ENCODE measurements at places on chromosomes 1 and 21.
A peak's percentile ranks its signal among the peaks of the same experiment; 100 is the strongest.

DNA sequence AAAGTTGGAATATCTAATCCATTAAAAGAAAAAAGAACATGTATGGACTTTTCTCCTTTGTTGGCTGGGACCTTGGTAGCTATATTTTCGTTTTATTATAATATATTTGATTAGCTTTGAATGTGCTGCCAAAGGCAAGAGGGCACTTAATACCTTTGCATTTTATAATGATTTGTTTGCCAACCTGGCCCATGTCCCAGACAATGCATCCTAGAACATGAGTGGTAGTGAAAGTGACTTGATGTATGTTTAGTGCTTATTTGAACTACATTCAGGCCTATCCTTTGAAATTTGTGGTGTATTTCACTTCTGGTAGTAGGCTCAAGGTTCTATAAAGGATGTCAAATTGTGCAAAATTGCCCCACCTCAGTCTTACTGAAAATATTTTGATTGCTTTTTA, 25.9 kb downstream of the CACHD1 start:
- no peak for DNase-seq

DNA sequence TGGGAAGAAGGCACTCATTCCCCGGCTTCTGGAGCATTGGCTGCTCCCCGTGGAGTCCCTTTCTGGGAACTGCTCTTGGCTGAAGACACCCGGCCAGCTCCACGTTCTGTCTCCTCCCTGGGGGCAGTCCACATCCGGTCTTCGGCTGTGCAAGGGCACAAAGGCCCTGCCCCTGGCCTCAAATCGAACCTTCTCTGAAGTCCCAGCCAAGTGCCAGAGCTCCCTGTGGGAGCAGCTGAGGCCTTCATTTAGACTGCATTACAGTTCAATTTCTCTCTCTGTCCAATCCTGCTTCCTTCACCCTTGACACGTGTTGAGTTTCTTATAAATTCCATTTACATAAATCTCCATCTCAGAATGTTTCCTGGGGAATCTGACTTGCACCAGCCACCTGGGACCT, 132.9 kb upstream of the POU3F1 start:
- DNase-seq: no peak

GRCh38 chr1:207883660-207884250, 27.2 kb downstream of the CD34 start:
- peak; percentile 52 for DNase-seq

DNA sequence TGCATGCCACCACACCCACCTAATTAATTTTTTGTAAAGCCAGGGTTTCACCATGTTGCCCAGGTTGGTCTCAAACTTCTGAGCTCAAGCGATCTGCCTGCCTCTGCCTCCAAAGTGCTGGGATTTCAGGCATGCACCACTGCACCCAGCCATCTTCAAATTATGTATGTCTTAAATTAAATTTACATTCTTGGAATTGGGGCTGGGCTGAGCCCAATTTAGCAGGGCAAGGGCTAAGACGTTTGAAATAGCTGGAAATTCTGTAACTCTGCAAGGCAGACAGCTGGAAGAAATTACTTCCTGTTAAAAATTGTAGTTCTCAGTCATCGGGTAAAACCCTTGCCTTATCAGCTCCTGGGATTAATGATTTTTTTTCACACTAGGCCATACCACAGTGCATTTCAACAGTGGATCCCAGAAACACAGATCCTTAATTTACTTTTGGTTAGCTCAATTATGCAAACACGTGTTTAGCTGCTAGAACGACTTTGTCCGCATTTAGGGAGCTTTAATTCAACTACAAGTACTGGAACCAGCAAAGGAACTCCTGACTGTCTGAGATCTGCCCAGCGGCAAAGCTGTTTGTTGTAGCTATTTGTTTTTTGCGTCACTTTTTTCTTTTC, 83.3 kb downstream of the OLFML3 start:
- no peak for DNase-seq

- no peak for DNase-seq
These were observed 100.8 kb downstream of the C1orf21 start for GRCh38 chr1:184487531-184488193.

GRCh38 chr1:109863667-109864046, 47.0 kb upstream of the CSF1 start:
- no peak for DNase-seq

GRCh38 chr1:114702737-114703136, 7.4 kb upstream of the AMPD1 start:
- DNase-seq: no peak

DNA sequence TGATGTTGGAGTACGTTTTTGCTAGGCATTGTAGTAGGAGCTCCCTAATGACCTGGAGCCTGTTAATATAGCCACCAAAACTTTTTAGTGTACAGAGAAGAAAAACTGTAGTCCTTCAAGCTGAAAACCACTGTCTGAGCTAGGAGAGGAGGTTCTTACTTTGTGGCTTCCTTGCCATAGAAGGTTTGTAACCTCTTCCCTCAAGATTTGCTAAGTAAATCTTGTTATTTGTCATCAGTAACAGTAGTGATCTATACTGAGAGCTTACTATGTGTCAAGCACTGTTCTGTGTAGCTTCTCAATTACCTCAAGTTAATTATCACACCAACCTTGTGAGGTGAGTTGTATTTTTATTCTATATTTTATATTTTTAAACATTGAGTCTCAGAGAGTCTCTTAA, 21.2 kb upstream of the LRRC8C start:
- no peak for DNase-seq

DNA sequence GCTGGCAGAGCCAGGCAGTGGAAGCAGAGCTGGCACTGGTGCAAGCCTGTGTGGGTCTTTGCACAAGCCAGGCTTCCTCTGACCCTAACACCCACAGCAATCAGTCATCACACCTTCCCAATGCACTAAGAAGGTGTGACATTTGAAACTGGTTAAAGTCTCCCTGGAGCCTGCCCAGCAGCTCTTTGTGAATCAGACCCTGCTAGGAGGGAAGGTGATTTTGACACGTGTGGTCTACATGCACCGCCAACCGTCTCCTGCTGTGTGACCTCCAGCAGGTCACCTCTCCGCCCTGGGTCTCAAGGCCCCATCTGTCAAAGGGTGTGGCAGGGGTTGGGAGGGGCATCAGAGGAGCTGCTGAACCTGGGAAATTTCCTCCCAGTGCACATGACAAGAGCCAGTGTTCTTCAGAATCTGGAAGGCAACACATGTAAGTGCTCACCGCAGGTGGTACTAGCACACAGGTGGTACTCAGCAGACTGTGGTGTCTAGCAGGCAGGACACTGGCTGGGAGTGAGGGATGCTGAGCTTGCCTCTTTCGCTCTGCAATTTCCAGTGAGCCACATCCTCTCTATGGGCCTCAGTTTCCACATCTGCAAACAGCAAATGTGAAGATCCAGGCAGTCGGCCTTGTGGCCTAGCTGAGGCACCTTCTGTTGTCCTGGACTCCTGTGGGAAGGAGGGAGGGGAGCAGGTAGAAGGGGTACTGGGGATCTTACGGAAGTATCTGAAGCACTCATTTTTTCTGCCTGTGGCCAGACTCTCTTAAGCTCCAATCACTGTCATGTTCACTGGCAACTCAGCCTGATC, 123.2 kb downstream of the DMRTB1 start:
- no peak for DNase-seq

GRCh38 chr1:94022471-94023189, 98.3 kb downstream of the ABCA4 start:
- DNase-seq: peak; percentile 76

- no peak for DNase-seq
These were observed 811.4 kb downstream of the USP25 start for GRCh38 chr21:16540966-16541727.

GRCh38 chr1:116751621-116752020, 2.6 kb upstream of the CD2 start:
- no peak for DNase-seq

- no peak for DNase-seq
These were observed 17.4 kb upstream of the ACTRT2 start for GRCh38 chr1:3003941-3004270.

DNA sequence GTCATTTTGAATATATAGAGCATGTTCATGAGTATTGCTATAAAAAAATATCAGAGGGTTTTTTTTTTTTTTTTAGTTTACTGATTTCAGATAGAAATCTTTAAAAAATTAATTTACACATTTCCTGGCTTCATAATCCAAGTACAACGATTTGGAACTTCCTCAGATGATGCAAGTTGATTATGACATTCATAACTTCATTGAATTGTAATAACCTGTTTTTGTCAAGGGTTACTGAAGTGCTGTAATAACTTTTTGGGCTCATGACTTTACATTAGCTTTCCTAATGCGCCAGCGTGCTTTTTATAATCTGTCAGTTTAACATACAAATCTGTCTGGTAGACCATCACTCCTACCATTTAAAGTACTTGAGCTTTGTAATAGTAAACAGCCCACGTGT, 81.3 kb downstream of the SASS6 start:
- DNase-seq: no peak

- no peak for DNase-seq
These were observed 43.1 kb downstream of the IL12RB2 start for GRCh38 chr1:67350783-67351182.

GRCh38 chr21:16563795-16564194, 834.0 kb downstream of the USP25 start:
- DNase-seq: no peak

- no peak for DNase-seq
These were observed 120.3 kb downstream of the PPIAL4G start for GRCh38 chr1:148362626-148363438.

GRCh38 chr1:76303340-76303717, 228.8 kb downstream of the ST6GALNAC3 start:
- no peak for DNase-seq

GRCh38 chr1:108569097-108569728, 9.3 kb downstream of the EEIG2 start:
- no peak for DNase-seq

GRCh38 chr1:92754000-92754718, 30.7 kb downstream of the EVI5 start:
- no peak for DNase-seq

DNA sequence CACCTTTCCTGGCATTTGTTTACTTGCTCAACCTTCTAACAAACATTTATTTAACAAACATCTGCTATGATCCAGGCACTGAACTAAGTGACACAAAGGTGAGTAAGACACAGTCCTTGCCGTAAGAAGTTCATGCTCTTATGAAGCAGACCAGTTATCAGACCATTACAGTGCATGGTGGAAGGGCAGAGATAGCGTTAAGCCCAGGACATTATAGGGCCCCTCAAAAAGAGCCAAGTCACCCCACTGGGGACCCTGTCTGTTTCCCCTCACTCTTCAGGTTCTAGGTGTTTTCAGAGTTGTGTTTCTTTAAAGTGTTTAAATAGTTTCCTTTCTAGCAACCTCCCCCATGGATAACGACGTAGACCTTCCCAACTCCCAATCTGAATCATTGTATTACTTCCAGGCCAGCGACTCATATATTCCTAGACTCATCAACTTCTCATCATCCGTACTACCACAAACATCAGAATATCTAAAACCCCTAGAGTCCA, 39.3 kb downstream of the TCP10L start:
- DNase-seq: no peak

GRCh38 chr1:53722025-53722424, 16.9 kb downstream of the GLIS1 start:
- DNase-seq: no peak

- no peak for DNase-seq
These were observed 35.7 kb upstream of the AGL start for GRCh38 chr1:99814373-99814900.

DNA sequence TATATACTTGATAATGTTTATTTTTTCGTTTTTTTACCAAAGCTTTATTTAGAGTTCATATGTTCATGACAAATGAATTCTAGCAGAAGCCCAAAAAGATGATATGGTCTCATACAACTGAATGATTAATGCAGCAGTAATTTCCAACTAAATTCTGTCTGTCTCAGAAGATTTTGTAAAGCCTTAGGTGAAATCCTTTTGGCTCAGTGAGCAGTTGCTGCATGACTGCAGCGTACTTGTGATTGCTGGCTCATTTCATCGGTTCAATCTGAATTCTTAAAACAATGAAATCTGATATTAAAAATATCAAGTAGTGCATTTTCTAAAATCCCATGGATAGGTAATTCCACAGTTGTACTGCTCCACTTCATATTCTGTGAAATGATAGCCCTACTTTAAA, 73.2 kb downstream of the AK5 start:
- no peak for DNase-seq

DNA sequence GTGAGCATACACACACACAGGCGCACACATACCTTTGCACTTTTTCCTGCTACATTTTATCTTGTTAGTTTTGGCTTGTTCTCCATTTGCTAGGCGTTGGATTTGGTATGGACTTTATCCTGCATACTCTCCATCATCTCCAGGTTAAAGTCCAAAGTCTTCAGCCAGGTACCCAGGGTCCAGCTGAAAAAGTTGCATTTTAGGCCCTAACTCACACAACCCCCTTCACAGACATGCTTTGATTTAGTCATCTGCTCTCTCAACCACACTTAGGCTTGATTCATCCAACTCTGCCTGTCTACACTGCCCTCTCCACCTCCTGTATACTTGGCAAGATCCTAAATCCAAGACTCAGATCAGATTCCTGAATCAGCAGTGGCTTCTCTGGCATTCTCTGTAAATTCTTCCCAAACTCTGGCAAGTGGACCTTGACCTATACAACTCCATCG, 10.7 kb upstream of the LAMB3 start:
- DNase-seq: no peak

DNA sequence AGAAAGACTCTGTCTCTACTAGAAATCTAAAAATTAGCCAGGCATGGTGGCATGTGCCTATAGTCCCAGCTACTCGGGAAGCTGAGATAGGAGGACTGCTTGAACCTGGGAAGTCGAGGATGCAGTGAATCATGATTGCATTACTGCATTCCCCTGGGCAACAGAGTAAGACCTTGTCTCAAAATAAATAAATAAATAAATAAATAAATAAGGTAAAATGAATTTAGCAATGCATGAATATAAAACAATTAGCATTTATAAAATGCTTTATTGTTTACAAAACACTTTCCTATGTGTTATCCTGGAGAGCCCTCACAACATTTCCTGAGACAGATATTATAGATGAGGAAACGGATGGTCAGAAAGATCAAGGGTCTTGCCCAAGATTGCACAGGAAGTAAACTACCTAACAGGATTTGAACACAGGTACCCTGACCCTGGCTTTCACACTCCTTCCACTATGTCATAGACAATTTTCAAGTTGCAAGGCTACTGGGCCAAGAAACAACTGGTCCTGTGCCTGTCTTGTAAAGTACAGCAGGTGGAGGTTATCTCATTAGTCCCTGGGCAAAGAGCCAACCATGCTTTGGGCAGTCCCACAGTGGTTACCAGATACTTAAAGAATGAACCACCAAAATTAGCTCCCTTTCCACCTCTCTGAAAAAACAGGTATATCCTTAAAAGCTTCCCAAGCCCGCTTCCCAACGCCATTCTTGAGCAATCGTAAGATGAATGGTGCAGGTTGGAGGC, 15.4 kb upstream of the VSIG8 start:
- DNase-seq: no peak

GRCh38 chr1:99784143-99784542, 17.7 kb upstream of the FRRS1 start:
- no peak for DNase-seq
